ENCODE measurements at places on chromosomes 13 and 19.

DNA sequence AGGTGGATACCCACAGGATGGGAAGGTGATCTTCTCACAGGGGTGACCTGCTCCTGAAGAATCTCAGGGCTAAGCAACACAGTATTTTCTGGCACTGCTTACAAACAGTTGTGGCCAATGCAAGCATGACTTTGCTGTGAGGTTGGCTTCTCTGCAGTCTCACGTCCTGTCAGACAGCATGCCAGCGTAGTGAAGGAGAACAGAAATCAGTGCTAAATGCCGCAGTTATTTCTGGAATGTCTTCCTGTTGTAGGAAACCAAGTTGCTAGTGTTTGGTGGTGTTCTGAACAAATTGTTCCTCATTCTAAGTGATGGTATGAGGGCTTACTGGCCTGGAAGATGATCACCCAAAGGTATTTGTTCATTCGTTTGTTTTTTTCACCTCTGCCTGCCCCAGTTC, 320.1 kb downstream of the MTUS2 start:
- DNase-seq = no peak

GRCh38 chr19:7915250-7916102, 846 bp downstream of the TGFBR3L start:
- DNase-seq = no peak

- no peak for DNase-seq
Measured at GRCh38 chr13:106367361-106367971, 168.0 kb downstream of the EFNB2 start.

DNA sequence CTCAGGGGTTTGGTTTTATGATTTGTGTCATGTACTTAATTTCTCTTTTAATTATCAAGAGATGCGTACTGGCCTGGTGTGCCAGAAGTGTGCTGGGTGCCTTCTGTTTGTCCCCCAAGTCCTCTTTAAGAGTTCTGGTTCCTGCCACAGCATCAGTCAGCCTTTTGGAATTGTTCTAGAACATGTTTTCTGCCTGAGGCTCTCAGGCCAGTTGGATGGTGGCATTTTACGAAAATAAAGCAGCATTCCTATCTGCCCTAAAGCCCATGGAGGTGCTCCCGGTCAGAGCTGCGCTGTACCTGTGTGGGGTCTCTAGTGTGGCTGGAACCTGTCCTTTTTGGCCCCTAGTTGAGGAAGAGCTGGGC, 54.1 kb downstream of the TSSK6 start:
- no peak for DNase-seq

- DNase-seq = peak; percentile 20
Measured at GRCh38 chr13:21674490-21675009, 3.7 kb downstream of the FGF9 start.

GRCh38 chr13:48004201-48004600, 3.1 kb upstream of the SUCLA2 start:
- DNase-seq = no peak

- no peak for DNase-seq
Measured at GRCh38 chr13:86282442-86282841, 483.2 kb upstream of the SLITRK6 start.

- DNase-seq = no peak
Measured at GRCh38 chr13:52644108-52644507, 1.9 kb downstream of the HNRNPA1L2 start.

- no peak for DNase-seq
Measured at GRCh38 chr13:50450279-50450678, 393.2 kb downstream of the DLEU7 start.

- DNase-seq = no peak
Measured at GRCh38 chr13:88288326-88288725, 617.2 kb downstream of the SLITRK5 start.

DNA sequence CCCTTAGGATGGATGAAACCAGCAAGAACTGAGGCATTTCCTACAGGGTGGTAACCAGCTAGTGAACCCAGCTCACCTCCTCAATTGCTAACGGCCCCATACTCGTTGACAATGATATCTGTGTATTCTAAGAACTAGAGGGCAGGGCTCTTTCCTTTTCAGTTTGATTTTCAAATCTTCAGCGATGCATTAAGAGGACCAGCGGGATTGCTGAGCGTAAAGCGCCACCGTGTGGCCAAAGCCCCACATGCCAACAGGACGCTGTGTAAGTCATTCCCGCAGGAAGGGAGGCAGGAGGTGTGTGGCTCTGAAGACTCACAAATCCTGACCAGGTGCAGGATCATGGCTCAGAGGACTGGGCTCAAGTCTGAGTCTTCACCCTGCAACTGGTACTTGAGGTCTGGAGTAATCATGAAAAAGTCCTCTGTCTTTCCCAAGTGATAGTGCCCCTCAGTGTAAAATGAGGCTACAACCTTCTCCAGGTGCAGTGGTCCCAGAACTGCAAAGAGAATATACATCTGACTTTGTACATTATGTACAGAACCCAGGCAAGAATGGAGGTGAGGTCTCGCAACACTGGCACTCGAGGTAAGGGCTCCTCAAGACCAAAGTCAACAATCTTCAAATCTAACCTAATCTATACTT, 40.9 kb downstream of the C13orf42 start:
- peak; percentile 78 for DNase-seq

DNA sequence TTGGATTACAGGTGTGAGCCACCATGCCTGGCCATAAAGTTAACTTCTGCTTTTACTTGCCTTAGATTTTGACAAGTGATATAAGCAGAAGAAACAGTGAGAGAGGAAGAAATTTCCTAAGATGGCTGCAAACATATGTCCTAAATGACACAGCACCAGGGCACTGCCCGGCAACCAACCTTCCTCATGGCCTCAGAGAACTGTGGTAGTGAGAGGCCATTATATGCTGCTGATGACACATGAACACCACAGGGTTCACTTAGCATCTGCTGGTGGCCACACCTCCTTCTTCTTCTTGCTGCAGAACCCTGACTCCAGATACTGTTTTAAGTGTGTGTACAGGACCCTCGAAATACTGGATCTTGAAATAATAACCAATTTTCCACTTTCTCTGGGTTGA, 88.2 kb downstream of the KCTD12 start:
- DNase-seq = no peak

DNA sequence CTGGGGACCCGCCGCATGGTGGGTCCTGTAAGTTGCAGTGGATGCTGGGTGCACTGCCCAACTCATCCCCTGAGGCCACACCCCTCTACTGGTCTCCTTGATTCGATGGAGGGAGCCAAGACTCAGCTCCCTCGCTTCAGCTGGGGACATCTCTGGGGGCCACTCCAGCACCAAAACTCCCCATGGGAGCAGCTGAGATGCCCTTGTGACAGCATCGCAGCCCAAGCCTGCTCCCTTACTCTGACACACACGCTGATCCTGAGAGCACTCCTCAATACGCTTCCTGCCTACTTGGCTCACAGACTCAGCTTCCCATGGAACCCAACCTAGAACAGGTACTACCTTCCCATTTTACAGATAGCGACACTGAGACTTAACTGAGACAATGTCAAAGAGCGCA, 56.2 kb downstream of the PEPD start:
- DNase-seq = no peak

GRCh38 chr19:55383279-55384130, 587 bp downstream of the TMEM238 start:
- peak; percentile 51 for DNase-seq

- DNase-seq = no peak
Measured at GRCh38 chr13:28438598-28439334, 56.2 kb downstream of the FLT1 start.

- peak; percentile 88 for DNase-seq
Measured at GRCh38 chr19:35124098-35125060, 8.8 kb downstream of the FXYD3 start.

DNA sequence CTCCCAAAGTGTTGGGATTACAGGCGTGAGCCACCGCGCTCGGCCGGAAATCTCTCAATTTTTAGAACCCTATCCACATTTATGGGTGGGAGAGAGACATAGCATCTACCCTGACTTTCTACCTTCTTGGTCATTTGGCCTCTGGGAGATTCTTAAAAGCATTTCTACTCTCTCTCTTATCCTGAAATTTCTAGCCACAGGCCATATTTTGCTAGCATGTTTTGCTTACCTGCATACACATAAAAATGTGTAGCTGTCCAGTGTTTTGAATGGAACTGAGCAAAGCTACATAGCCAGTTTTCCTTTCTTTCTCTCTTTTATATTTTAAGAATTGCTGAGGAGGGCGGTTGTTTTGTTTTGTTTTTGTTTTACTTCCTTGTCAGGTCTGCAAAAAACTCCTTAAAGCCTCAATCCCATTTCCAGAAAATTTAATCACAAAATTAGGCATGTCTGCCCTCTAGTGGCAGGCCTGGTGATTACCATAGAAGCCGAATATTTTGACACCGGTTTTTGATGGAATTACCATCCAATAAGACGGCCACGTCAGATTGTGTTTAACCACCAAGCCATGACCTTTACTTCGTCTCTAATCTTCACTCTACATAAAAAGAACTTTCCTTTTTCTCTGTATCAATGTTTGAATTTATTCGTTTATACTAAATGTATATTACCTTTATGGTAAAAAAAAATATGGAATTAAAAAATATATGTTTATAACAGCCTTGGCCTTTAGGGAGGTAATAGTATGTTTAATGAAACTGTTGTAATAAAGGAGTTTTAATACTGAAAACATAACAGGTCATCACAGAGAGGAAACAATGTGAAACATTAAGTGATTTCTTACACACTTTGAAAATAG, 34.4 kb upstream of the OXGR1 start:
- DNase-seq = peak; percentile 43

DNA sequence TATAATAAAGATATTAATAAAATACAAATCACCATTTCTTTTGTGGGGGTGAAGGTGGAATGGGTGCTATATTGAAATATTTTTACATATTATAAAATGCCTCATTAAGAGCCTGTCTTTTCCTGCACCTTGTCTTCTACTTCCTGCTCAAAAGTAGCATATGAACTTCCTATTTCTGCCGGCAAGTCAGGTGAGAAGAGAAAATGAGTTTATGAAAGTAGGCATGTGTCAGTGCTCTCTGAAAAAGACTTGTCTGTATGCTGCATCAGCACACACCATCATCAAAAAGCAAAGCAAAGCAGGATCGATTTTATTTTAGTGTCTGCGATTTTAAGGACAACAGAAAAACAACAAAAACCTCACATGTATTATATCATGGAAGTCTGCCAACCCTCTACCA, 114.2 kb downstream of the RAP2A start:
- no peak for DNase-seq

- no peak for DNase-seq
Measured at GRCh38 chr13:28528848-28529247, 33.9 kb upstream of the FLT1 start.

- DNase-seq = no peak
Measured at GRCh38 chr19:16096280-16096855, 15.3 kb upstream of the RAB8A start.

DNA sequence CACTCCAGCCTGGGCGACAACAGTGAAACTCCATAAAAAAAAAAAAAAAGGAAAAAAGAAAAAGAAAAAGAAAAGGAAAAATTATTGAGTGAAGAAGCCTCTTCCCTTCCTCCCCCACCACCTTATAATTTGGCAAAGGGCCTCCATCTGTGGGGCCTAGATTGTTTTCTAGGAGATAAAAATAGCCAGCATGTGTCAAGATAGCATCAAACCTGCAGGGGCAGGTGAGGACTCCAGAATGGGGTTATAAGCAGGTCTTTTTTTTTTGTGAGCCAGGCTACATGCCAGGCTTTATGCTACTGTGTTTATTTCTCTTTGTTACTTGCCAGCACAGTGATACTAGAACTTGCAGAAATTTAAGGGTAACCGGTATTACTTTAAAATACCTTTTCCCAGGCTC, 11.7 kb upstream of the TRIM13 start:
- no peak for DNase-seq

DNA sequence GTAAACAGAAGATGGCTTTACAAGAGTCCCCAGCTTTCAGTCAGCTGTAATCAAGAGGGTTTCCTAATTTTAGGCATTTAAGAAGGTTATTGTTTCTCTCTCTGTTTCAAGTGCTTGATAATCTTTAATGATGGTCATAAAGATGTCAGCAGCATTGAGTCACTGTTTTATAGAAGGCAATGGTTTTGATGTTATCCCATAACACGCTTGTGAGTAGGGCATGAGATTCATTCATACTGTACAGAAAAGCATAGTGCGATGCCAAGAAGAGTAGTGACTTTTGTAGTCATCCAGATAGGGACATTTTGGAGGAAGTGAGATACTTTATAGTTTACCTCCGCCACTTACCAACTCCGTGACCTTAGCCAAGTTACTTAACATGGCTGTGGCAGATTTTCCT, 364.2 kb upstream of the SLC10A2 start:
- DNase-seq = no peak

GRCh38 chr13:45917019-45917418, 65.5 kb upstream of the SIAH3 start:
- no peak for DNase-seq

DNA sequence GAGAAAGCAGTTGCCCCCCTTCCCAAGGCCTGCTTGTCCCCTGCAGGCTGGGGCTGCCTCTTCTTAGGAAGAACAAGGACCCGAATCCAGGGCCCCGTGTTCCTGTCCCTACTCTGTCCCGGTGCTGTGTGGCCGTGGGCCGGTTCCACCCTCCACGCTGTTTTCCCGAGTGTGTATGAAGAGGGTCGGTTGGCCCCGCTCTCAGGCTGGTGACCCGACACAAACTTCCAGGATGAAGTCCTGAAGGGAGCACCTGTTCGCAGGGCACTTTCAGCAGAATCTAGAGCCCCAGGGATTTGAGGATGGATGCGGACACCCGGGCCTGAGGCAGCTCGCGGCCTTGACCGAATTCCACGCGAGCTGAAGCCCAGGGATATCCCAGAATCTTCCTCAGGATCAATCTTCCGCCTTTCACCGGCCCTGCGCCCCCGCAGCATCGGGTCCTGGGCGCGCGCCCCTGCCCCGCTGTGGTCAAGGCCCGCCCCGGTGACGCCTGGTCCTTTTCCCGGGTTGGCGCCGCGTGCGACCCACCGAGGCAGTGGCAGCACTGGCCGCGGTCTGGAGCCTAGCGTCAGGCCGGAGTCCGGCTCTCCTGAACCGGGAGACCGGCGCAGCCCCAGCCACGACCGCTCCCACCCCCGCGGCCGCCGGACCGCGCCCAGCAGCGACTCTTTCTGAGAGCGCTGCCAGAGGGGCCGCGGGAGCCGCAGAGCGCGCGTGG, 528 bp upstream of the CHST8 start:
- DNase-seq = no peak

DNA sequence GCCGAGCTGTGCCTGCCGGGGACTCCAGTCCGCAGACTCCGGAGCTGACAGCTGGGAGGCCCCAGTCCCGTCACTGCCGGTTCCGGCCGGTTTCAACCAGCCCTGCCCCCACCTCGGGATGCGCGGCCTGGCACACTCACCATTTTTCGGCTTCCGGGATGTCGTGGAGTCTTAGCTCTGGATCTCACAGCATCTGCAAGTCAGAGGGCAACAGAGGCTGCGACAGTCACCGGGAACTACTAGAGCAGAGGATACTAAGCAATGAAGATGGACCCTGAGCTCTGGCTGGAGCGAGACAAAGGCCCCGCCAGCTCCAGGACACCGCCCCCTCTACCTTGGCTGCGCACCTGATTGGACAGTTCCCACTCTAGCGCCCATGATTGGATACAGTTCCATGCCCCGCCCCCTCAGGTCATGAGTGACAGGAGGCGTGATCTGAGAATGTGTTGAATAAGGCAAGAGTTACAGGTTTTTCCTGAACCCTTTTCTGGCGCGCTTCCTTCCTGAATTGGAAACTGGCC, at the start of gene ZNF682:
ZNF682 (minus strand) TSS at position 303 of the 521 bp plus-strand sequence; CDS start at position 143, 160 bp downstream.
- DNase-seq = peak; percentile 95

GRCh38 chr19:18253716-18254115, 20.5 kb downstream of the IQCN start:
- DNase-seq = no peak

Data from activated naive CD4-positive, alpha-beta T cell treated with Interleukin-2 at 50 U/mL for 16 hours (primary cell).